Ureter (tissue), 1 donor: ENCODE measurements at places on chromosomes 2 and 18. TPM values are rescaled to one million over a fixed set of nuclear protein-coding genes. Genes with fewer than 3 reads are reported as not detected.

GRCh38 chr2:160561551-160562295, 68.1 kb upstream of the RBMS1 start:
- no peak for DNase-seq

GRCh38 chr18:21997207-21998143, 171.9 kb upstream of the GATA6 start:
- no peak for DNase-seq

- DNase-seq, result no peak
Observed at GRCh38 chr2:165110394-165110793, 93.5 kb downstream of the SCN3A start.

The TOGARAM2 gene
- total RNA-seq, result 0.31 TPM

DNA sequence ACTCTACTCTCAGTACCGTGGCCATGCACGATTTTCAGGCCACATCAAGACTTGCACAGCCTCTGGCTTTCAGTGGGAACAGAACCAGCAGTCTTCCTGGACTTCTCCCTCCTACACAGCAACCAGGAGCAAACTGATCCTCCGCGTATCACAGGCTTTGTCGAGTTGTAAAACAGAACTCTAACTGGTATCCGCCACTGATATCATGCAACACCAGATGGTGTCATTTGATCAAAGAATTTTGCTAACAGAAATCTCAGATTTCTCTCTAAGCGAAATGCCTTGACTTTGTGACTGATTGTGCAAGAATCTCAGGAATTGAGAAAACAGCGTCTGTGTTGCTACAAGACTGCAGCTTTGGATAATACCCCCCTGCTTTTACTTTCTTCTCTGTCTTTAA, 85.7 kb downstream of the COPS8 start:
- DNase-seq, result no peak

DNA sequence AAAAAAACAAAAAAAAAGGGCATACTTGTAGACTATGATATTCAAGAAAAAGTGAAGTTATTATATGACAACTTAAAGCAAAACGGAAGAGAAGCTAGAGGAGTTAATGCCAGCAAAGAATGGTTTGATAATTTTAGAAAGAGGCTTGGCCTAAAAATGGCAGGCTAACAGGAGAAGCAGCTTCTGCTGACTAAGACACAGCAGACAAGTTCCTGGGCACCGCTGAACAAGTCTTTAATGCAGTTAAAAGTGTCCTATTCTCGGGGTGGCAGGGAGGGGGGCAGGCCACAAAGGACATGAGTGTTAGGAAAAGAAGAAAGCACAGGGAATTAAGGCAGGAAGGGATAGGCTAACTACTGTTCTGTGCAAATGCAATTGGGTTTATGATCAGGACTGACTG, 50.3 kb upstream of the GAREM2 start:
- DNase-seq, result no peak

DNA sequence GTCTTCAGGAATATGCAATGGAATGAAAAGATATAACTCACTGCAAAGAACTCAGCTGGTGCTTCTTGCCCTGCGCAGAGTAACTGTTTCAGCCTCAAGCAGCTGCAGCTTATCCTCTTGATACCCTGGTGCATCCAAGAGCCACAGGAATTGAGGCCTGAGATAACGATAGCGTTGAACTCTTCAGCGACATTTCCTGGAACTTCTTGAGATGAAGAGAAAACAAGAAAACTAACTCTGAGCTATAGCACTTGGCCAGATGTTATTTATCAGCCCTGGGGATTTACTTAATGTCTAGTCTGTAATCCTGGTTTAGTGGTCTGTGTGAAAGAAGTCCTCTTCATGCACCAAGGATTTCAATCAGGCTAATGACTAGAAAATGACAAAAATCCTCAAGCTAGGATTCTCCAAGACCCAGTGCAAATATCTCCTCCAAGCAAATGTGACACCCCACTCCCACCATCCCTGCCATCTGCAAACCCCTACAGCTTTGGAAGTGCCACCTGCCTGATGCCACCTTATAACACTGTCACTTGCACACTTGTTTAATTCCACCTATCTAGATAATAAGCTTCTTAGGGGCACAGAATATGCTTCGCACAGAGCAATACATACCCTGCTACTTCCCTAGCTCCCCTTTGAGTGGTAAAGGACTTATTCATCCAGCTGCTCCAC, 40.6 kb downstream of the EHD3 start:
- DNase-seq, result no peak

The CAPN13 gene
- 67.4 TPM for total RNA-seq
